Esophagus squamous epithelium (tissue), 5 donors: ENCODE measurements at places on chromosomes 1 and 21.

DNA sequence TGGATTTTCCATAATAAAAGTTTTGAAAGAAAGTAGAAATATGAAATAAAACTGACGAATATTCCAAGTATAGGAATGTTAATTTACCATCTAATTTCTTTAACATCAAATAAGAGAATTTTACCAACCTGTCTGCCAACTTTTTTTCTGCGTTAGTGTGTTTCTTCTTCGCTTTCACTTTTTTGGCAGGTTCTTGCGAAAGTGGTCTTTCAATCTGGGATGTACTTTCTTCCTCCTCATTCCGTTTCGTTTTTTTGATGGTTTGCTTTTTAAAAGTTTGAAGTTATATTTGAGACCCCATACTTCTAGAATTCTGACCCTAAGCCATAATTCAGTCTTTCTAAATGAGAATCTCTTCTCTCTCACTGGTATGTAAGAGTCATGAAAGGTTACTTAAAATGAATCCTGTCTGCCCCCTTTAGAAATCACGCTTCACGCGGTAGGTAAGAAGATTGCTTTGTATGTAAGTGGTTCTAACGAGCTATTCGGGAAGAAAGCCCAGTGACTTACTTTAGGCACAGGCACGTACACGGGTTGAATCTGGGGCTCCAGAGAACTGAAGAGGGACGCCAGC is 580 bp downstream of the RBM34 start:
- DNase-seq = no peak

DNA sequence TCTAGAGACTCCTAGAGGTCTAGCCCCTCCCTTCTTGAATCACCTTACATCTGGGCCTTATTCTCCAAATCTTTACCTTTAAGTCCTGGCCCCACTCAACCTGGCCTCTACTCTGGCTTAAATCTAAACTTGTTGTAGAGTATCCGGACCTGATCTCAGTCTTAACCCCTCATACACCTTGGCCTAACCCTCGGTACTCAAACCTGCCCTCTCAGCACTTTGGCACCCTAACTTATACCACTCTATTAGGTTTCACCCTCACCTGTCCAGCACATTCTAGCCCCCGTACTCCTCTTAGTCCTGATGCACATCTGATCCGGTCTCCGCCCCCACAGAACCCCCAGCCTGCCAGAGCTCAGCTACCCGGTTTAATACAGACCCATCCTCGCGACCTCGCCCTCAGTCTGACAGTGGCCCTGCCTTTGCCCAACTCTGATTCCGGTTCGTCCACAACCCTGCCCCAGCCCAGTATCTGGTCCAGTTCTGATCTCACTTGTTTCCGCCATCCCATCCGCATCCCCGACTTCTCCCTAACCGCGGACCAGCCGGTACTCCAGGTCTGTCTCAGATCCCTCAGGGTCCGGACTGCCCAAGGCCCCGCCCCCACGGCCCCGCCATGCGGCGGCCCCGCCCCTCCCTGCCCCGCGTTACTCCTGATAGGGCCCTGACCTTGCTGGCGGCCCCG is 1.5 kb downstream of the TRIM62 start:
- peak; percentile 53 for DNase-seq

GRCh38 chr1:236394879-236395229 is 768 bp downstream of the EDARADD start:
- no peak for DNase-seq

DNA sequence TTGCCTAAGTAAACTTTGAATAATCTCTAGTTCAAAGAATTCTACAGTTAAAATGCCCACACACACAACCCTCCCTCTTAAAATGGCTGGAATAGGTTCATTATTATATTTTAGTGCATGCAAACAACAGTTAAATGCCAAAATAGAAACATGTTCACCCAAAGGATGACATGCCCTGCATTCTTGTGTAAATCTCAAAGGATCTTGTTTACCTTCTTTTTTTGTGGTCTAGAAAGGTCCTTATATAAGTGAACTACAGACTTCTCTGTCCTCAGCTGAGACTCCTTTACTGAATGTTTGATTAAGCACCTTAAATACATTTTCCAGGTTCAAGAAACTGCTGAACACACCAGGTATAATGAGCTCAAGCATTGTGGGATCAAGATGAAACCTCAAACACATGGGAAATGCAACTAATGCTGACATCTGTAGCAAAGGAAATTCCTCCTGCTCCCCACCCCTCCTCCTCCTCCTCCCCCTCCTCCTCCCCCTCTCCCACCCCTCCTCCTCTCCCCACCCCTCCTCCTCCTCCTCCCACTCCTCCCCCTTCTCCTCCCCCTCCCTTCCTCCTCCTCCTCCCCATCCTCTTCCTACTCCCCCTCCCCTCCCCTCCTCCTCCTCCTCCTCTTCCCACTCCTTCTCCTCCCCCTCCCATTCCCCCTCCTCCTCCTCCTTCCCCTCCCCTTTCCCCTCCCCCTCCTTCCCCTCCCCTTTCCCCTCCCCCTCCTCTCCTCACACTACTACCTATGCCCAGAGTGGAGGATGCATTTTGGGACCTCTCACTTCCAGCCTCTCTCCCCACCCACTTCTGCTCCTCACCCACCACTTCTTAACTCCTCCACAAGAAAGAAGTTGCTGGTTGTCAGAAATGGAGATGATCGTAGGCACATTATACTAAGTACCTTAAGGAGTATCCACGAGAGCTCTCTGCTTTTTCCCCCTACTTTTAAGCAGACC is 233.9 kb downstream of the MRPL39 start:
- no peak for DNase-seq

DNA sequence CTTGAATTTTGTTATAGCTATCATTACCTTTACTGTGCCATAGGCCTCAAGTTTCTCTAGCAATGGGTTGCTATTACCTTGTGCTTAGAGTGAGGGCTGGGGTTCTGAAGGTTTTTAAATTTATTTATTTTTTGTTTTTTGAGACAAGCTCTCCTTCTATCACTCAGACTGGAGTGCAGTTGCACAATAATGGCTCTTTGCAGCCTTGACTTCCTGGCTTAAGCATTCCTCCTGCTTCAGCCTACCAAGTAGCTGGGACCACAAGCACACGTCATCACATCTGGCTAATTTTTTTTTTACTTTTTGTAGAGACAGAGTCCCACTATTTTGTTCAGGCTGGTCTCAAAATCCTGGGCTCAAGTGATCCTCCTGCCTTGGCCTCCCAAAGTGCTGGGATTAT is 41.5 kb downstream of the SNX27 start:
- DNase-seq = no peak

- no peak for DNase-seq
Measured at GRCh38 chr1:93847811-93848288, 31.2 kb downstream of the DNTTIP2 start.
